ENCODE measurements at places on chromosomes 1 and 21.

GRCh38 chr1:36520771-36521420 is 38.2 kb upstream of the CSF3R start:
- DNase-seq: no peak

- DNase-seq: no peak
Measured at GRCh38 chr1:190476321-190476720, 1.3 kb downstream of the BRINP3 start.

GRCh38 chr1:45840704-45841103 is 37.3 kb downstream of the MAST2 start:
- peak; percentile 11 for DNase-seq

DNA sequence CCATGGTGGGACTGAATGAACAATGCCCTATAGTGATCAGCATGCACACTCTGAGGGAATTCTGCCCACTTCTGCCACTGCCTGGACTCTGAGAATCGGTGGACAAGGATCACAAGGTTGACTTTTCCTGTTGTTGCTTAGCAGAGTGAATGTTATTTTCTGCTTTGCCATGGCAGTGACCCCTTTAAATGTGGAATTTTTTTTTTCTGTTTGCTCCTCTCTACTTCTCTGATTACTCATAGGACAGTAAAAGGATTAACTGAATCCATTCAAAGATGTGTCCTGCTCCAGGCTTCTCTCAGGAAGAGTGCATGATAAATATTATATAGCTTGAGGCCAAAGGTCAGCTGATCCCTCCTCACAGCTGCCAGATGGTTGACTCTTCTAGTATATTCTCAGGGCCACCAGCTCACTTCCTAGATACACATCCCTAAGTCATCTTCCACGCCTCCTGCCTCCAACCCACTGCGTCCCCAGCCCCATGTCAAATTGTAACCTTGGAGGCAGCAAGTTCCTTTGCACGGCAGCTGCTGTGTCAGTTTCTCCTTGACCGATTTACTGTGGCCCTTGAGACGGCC is 74.0 kb upstream of the RALGPS2 start:
- no peak for DNase-seq

DNA sequence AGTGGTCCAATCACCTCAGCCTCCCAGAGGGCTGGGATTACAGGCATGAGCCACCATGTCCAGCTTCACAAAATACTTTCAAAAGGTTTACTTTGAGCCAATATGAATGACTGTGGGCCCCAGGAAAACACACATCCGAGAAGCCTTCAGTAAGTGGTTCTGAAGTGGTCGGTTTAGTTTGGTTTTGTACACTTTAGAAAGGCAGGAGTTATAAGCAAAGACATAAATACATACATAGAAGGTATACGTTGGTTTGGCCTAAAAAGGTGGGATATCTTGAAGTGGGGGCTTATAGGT is 3.2 kb upstream of the MIB2 start:
- DNase-seq: no peak

GRCh38 chr1:205933671-205934618 is 9.3 kb downstream of the SLC26A9 start:
- DNase-seq: no peak

DNA sequence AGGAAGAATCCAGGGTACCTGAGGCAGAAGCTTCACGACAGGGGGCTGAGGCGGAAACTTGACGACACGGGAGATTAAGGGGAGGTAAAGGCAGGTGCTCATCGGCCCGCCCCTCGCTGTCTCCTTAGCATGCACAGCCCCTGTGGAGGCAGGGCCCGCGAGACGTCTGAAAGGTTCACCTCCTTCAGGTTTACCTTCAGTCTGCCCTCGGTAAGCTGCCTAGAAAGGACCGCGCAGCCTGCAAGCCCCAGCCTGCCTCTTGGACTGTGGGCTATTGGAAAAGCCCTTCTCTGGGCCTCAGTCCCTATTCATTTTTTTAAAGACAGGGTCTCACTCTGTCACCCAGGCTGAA is 28.5 kb downstream of the KNCN start:
- DNase-seq: no peak

GRCh38 chr21:43913928-43914327 is 48.9 kb downstream of the AGPAT3 start:
- DNase-seq: no peak

- DNase-seq: no peak
Measured at GRCh38 chr1:59574085-59574484, 240.7 kb upstream of the HOOK1 start.

DNA sequence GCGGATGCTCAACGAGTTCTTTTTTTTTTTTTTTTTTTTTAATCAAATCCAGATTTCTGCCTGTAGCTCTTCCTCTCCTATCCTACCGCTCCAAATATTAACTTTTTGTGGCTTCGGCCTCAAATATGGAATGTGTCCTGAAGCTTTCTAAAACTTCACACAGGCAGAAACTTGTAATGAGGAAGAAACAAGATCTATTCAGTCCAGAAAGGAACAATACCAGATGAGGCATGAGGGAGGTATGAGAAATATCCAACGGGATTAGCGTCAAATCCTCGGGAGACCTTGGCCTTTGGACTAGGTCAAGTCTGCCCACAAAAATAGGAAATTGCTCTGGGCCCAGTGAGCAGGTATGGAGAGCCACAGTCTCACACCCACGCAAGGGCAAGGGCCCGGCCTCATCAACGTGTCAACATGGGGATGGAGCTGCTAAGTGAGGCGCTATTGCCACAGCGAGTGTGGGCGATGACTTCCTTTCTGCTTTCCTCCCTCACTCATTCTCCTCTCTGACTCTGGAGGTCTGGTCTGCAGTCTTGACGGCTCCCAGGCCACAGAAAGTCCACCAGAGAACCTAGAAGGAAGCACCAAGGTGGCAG is 66.6 kb downstream of the BCAR3 start:
- no peak for DNase-seq

DNA sequence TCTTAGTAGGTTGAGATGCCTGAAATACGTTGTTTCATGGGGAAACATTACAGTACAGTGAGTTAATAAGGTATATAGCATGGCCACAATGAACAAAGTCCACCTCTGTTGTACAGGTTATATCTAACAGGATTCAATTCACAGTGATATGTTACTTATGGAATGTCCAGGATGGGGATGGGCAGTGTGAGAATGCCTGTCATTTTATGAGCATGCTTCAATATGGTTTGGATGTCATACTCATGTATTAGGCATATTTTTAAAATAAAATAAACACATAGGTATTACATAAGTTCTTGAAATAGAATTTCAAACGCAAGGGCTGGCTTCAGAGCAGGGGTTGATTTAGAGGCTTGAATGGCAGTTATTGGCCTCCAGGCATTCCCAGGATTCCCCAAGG is 6.1 kb upstream of the PHLDA3 start:
- no peak for DNase-seq

- no peak for DNase-seq
Measured at GRCh38 chr1:69976896-69977295, 228.5 kb downstream of the LRRC40 start.

DNA sequence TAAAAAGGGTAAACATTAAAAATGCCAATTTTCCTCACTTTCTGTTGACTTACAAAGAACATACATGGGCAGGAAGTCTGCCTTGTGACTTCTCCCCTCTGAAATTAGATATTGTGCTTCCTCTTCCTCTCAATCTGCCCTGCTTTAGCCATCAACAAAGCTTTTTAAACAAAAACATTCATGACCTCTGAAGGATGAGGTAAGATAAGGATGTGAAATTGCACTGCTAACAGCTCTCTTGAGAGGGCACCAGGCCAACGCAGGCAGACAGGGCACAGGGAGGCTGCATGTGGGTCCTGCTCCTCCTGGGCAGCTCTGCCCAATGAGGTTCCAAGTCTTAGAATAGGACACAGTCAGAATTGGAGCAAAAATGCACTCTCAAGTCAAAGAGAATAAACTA is 62.1 kb downstream of the DEGS1 start:
- no peak for DNase-seq

- DNase-seq: no peak
Measured at GRCh38 chr1:159977364-159978106, 23.5 kb upstream of the SLAMF9 start.

GRCh38 chr1:39411526-39412478 is 79.6 kb upstream of the BMP8A start:
- DNase-seq: no peak

GRCh38 chr1:16073490-16074119 is at the start of gene FAM131C:
Gene FAM131C, minus strand, starts transcription at chr1:16073651. Its CDS starts 209 bp downstream, at chr1:16073442.
- DNase-seq: peak; percentile 35

DNA sequence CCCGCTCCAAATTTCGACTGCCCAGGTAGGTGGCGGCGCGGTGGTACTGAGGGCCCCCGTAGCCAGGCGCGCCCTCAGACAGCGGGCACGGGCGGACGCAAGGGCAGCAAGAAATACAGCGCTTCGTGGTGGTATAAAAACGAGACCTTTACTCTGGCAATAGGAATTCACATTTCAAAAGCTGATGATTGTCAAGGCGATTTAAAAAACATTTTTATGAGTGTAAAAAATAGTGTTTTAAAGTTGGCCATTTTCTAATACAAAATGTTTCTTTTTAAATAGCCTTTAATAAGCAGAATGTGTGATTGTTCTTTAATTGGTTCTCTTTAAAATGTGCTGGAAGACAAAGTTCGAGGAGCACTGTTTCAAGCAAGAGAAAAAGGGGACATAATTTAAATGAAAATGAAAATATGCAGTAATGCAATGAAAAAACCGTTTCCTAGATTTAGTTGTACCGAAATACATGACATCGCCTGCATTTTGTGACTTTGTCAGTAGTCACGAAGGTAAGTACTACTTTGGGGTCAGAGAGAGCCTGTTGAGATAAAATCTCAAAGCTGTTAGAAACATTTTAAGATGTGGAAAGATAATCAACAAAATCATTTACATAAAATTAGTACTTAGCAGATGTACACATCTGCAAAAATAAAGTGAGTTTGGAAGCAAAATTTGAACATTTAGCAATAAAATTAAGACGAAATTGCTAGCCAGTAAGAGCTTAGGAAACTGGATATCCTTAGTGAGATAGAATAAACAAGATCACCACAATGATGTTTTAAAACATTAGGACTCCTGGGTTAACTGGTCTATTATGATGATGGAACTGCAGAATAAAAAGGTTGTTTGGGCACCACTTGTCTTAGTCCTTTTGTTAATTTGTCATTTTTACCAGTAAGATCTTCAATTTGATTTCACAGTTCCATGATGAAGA is 1.1 kb upstream of the PSMG1 start:
- no peak for DNase-seq

- no peak for DNase-seq
Measured at GRCh38 chr1:160674415-160674814, 27.6 kb upstream of the SLAMF1 start.

GRCh38 chr1:117843791-117844190 is 85.6 kb downstream of the GDAP2 start:
- DNase-seq: no peak

DNA sequence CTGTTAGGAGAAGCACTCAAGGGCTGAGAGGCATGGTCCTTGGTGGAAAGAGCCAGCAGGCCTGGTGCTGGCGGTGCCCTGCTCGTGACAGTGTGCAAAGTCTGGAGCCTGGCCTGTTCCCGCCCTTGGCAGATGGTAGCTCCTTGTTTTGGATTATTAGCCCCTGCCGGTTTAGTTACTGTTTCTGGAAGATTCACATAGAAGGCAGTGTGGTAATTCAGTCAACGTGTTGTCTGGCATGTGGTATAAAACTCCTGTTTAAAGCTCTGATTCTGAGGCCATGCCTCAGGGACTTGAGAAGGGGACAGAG is 6.8 kb downstream of the PKNOX1 start:
- DNase-seq: no peak

GRCh38 chr1:45001011-45001481 is 10.1 kb downstream of the HECTD3 start:
- DNase-seq: no peak

DNA sequence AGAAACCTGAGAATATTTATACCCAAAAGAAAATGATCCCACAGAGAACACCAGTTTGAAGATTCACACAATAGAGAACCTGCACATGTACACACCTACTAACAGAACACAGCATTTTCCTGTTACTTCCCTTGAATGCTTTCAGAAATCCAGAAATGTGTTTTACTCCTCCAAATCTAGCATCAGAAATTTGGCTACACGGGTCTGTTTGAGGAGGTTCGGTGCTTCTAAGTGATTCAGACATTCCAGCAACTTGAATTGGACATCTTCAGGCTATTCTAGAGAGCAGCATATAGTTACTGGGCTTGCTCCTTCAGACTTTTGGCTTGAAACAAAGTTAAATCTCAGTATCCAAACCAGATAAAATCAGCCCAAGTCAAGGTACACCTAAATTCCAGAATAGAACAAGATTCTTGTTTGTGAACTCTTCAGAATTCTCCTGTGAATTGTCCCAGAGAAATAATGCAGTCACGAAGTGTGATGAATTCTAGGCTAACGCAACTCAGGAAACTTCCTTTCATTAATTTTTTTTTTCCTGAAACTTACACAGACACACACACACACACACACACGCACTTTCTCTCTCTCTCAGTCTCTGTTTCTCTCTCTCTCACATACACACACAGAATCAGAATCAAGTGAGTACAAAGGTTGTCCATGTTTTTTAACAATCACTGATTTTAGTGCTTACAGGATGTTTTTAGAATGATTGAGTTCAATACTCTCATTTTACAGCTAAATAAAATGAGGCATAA is 278.4 kb upstream of the SNX7 start:
- no peak for DNase-seq

GRCh38 chr1:12124693-12125421 is 41.9 kb upstream of the TNFRSF1B start:
- DNase-seq: peak; percentile 52

- no peak for DNase-seq
Measured at GRCh38 chr1:55559161-55559611, 344.0 kb upstream of the USP24 start.

DNA sequence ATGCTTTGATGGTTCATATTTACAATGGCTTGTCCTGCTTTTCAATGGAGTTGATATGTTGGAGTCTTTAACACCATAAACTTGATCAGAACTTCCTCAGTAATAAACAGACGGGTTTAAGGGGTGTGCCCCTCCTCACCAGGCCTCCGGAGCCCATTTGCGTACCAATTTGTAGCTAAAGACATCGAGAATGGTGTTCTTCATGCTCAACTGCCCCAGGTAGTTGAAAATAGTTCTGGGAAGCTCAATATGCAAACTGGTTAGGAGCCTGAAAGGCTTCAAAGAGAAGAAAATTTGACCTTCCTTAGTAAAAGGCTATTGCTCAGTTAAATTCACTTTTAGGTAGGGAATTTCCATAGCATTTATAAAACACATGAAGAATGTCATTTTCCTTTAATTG is 68.1 kb upstream of the RRP15 start:
- DNase-seq: no peak

DNA sequence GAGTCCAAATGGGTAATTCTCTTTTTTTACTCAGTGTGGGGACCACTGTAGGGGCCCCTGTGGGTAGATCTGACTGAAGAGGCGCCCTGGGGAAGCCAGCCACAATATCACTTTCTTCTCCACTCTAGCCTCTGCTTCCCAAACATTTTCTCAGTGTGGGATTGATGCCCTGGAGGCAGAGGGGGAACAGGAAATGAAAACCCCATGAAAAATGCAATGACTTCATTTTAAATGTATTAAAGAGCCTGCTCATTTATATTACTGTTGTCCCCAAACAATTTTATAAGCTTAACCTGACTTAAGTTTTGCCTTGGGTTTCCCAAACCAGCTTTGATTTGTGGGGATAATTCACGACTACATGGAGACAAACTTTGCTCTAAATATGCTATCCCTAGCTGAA is 181.9 kb downstream of the C1orf94 start:
- no peak for DNase-seq
